ENCODE measurements at places on chromosomes 6 and 20. TPM values are rescaled to one million over a fixed set of nuclear protein-coding genes. Genes with fewer than 3 reads are reported as not detected.

DNA sequence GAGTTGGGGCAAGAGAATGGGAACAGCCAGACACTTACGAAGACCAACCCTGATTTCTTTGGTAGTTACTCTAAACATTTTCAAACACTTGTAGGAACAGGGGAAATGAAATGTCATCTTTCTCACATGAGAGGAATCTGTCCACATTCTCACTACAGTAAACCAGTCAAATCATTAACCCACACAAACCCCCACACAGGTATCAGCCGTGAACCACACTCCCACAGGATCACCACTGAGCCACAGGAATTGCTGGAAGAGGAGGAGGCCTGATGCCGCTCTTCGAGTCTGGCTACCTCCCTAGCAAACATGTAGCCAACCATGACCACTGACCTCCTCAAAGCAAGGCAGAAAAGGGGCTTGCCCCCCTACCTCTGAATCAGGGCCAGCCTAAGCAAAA is 6.9 kb upstream of the RSPO3 start:
- DNase-seq, result no peak

GRCh38 chr6:79233611-79234149 is 802 bp downstream of the HMGN3 start:
- peak; percentile 87 for DNase-seq

GRCh38 chr6:42088101-42088591 is 37.8 kb downstream of the TAF8 start:
- DNase-seq, result no peak

DNA sequence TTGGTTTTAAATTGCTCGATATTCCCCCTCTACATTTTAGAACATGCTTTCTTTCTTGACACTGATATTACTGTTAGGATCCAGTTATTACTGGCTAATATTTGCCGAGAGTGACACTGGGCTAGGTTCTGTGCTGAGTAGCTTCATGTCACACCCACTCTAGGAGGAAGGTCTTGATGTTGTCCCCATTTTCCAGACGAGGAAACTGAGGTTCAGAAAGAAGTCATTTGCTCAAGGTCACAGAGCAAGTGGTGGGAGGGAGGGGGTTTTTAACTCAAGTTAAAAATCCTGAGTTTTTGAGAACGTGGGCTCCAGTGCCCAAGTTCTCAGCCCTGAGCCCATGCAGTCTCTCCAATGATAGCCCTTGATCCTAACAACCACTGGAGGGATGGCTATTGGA is 18.9 kb downstream of the TGM2 start:
- DNase-seq, result no peak

GRCh38 chr6:122072014-122072647 is 327.3 kb upstream of the HSF2 start:
- peak; percentile 50 for DNase-seq

- no peak for DNase-seq
Measured at GRCh38 chr6:3847521-3847920, 1.7 kb upstream of the FAM50B start.

The MOXD1 gene
- total RNA-seq, result 15.6 TPM

All from skin of body (tissue), 3 donors.